ENCODE measurements at places on chromosomes 16 and 17.
A peak's percentile ranks its signal among the peaks of the same experiment; 100 is the strongest.

GRCh38 chr16:56120447-56121155, 70.7 kb upstream of the GNAO1 start:
- DNase-seq: no peak

DNA sequence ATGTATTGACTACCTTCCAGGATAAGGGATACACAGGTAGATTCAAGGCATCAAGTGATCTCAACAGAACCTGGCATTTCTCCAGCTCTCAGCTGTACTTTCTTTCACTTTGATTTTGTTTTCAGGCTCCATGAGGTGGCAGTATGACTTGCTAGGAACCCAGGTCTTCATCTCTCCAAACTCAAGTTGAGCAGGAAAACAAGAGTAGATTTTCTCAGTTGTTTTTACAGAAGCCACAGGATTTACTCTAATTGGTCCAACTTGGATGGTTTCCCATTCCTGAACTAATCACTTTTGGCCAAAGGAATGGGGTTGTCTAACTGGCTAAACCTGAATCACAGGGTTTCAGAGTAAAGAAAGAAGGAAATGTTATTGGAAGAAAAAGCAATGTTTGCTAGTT, 146.6 kb downstream of the TRIM37 start:
- no peak for DNase-seq

DNA sequence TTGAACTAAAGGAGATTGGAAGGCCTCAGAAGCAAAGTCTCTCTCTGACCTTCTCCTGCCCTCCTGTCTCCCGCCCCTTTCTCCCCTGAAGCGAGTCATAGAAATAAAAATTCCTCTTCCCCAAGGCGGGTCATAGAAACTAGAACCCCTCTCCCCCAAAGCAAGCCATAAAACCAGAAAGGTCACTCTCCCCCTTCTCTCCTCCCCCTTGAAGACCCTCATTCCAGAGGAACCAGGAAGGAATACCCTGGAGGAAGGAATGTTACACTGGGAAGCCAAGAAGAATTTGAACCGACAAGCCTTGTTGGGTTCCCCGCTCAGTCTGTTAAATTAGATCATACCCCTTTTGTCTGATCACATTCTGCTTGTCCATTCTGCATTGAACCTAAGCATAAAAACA, 2.7 kb upstream of the GJC1 start:
- no peak for DNase-seq

DNA sequence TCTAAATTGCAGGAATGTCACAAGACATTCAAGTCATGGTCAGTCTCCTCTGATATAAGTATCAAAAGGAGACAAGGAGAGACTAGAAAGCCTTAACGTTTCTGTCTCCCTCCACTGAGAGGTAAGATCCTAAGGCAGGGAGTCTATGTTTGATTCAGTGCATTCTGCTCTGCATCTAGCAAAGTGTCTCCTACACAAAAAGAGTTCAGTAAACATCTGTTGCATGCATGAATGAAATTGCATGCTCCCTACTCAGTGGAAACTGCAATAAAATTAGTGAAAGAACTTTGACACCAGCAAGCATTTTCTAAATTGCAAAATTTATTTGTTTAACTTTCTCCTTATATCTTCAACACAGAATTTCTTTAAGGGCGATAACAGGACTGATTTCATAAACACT, 111.1 kb downstream of the ADAMTS18 start:
- no peak for DNase-seq

DNA sequence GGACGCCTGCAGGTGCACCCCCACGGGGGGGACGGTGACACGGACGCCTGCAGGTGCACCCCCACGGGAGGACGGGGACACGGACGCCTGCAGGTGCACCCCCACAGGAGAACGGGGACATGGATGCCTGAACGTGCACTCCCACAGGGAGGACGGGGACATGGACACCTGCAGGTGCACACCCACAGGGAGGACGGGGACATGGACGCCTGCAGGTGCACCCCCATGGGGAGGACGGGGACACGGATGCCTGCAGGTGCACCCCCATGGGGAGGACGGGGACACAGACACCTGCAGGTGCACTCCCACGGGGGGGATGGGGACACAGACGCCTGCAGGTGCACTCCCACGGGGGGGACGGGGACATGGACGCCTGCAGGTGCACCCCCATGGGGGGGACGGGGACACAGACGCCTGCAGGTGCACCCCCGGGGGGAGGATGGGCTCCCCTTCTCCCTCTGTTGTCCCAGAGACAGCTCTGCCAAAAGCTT, 114.5 kb upstream of the METRNL start:
- DNase-seq: no peak

GRCh38 chr16:5466551-5466950, 369.0 kb upstream of the EEF2KMT start:
- no peak for DNase-seq

- DNase-seq: no peak
Measured at GRCh38 chr17:69812240-69812837, 262.7 kb upstream of the KCNJ16 start.

DNA sequence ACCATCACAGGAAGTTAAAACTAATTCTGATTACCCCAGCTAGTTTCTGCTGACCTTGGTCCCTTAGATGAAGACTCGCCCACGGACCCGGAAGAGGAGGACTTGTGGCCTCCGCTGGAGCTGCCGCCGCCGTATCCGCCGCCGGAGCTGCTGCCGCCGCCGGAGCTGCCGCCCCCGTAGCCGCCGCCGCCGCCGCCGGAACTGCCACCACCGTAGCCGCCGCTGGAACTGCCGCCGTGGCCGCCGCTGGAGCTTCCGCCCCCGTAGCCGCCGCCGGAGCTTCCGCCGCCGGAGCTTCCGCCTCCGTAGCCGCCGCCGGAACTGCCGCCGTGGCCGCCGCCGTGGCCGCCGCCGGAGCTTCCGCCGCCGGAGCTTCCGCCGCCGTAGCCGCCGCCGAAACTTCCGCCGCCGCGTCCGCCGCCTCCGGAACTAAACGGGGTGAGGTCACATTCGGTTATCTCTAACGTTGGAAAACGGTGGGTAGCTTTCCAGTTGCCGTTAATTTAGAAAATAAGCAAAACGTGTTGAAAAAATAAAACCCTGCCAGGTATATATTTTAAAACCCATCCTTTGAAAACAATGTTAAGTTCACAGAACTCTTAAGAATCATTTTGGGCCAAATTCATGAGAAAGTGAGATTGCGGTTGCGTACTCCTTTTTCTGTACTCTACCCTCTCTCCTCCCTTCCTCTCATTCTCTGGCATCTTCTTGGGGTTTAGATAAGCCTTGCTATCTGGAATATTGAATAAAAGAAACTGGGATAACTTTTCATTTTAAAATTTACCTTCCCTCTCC, 3.5 kb downstream of the KRT10 start:
- peak; percentile 41 for DNase-seq

DNA sequence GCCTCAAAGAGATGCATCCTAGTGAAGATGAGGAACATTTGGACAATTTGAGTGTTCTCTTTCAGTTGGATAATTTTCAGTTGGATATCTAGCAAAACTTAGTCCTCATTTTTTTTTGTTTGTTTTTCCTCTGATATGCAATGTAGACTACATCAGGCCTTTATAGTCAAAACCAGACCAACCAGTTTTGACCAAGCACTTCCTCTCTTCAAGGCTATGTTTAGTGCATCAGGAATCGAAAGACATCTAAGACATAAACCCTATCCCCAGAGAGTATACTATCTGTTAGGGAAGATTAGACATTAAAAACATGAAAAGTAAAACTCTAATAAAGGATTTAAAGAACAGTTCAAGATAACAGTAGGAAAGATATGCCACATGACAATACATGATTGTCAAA, 256.1 kb downstream of the IRX3 start:
- no peak for DNase-seq

DNA sequence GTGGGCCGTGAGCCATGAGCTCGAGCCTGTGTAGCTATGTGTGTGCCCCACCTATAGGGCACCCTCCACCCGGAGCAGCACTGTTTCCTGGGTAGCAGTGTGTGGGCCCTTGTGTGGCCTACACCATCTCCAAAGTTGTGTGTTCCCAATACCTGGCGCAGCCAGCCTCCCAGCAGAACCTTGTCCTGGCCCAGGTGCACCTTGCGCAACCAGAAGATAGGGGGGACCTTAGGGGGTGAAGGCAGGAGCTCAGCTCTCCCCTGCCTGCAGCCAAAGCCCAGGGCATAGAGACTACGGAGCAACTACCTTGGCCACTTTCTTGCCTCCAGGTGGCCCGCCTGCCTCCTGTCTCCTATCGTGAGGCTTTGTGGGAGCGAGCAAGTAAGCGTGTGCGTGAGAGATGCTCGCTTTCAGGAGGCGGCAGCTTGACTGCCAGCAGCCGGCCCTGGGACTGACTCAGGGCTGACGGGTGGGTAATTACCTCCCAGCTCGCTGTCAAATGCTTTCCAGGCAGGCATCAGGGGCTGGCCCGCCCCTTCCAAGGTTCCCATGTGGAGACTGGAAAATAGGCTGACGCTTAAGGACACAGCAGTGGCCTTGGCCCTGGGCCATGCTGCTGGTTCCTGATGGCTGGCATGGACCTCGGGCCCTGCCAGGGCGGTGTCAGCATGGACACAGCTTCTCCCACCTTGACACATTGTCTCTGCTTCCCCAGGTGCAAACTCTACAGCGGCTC, 19.0 kb downstream of the TRAF7 start:
- DNase-seq: no peak

- DNase-seq: no peak
Measured at GRCh38 chr17:47851764-47852112, 775 bp upstream of the SP6 start.

DNA sequence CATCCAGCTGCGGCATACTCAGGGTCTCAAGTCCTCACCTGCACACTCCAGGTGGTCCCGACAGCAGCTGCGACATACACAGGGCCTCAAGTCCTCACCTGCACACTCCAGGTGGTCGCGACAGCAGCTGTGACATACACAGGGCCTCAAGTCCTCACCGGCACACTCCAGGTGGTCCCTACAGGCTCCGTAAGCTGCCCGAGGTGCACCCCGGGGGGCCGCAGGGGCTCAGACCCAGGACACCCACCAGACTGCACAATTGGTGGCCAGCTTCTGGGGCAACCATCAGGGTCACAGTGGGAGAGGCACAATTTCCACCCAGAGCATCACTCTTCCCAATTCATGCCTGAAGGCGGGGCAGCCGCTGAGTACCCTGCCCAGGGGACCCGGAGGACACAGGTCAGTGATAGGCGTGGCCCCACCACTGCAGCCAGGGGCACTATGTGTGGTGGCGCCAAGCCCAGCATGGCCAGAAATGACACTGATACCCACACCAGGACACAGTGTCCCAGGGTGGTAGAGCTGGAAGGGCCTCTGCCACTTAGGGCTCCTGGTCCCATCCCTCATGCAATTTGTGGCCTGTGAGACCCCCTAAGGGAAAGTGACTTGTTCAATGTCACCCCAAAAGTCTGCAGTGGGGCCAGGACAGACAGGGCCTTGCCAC, 57.5 kb upstream of the ZNF469 start:
- DNase-seq: no peak

DNA sequence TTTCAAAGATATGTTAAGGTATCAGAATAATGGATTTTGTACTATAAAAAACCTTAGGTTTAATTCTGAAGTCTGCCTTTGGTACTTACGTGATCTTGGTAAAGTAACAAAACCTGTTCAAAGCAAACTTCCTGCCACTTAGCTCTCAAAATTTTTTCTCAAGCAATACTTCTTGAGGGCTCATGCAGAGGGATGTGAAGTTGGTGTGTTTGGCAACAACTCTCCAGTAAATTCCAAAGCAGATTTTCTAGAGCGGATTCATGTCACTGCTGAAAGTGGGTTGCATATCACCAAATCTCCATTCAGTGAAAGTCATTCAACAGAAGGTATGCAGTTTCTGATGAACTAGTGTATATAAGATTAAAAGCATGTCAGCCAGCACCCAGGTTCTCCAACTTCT, 856.7 kb downstream of the CDH8 start:
- DNase-seq: no peak

- DNase-seq: no peak
Measured at GRCh38 chr17:48023400-48024148, 14.0 kb downstream of the COPZ2 start.

DNA sequence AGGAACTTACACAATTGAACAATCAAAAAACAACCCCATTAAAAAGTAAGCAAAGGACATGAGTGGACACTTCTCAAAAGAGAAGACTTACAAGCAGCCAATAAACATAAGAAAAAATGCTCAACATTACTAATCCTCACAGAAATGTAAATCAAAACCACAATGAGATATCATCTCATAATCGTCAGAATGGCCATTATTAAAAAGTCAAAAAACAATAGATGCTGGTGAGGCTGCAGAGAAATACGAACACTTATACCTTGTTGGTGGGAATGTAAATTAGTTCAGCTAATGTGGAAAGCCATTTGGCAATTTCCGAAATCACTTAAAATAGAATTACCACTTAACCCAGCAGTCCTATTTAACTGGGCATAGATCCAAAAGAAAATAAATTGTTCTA, 301.9 kb upstream of the KCNJ16 start:
- DNase-seq: no peak

GRCh38 chr17:45584092-45585036, 93.8 kb upstream of the PLEKHM1 start:
- DNase-seq: peak; percentile 61

DNA sequence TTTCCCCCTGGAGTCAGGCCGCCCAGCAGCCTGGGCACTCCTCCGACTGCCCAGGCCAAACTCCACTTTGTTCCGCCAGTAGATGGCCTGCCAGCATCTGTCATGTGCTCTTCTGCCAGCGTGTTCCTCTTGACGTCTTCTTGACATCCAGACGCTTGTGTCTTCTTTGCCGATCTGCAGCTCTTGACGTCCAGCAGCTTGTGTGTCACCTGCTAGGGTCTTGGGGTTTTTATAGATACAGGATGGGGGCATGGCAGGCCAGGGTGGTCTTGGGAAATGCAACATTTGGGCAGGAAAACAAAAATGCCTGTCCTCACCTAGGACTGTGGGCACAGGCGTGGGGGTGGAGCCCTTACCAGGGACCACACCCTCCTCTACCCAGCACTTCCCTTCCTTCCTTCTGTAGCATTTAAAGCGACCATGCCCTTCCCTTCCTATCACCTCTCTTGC, 88.7 kb downstream of the BMERB1 start:
- no peak for DNase-seq

- DNase-seq: no peak
Measured at GRCh38 chr16:83952587-83952939, 477 bp upstream of the OSGIN1 start.

- no peak for DNase-seq
Measured at GRCh38 chr17:40862985-40863733, 3.9 kb downstream of the KRT12 start.

- DNase-seq: no peak
Measured at GRCh38 chr17:59485015-59485414, 80.4 kb upstream of the DHX40 start.

DNA sequence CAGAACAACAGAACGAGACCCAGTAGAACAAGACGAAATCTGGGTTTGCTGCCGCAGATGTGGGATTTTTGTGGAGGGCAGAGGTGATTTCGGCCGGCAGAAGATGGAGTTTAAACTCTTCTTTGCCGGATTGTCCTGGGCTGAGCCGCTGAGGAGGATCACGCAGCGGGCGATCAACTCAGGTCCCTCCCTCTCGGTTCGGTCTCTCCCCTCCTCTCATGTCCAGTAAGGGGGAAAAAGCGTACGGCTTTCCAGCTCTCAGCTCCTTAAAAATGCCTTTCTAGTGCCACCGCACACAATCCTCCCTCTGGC, 2.5 kb downstream of the PHF12 start:
- DNase-seq: no peak

- DNase-seq: no peak
Measured at GRCh38 chr16:79451196-79451816, 149.2 kb downstream of the MAF start.
